Activated naive CD4-positive, alpha-beta T cell treated with anti-CD3 and anti-CD28 coated beads for 36 hours (primary cell): ENCODE measurements at places on chromosomes 1 and 21. TPM values are rescaled to one million over a fixed set of nuclear protein-coding genes. Genes with fewer than 3 reads are reported as not detected.

PAPPA2 gene
- 0.37 TPM for total RNA-seq

EPHX1 gene
- 3.8 TPM for total RNA-seq

DNA sequence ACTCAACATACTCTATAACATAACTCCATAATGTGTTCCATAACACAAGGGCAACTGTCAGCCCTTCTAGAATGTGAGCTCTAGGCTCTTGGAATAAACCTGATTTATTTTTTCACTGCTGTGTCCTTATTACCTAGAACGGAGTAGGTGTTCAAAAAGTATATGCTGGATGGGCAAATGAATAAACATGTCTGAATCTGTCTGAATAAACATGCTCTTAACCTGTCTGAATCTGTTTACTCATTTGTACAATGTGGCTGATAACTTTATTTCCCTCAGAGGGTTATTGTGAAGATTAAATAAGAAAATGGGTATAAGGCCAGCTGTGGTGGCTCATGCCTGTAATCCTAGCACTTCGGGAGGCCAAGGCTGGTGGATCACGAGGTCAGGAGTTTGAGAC, 42.3 kb downstream of the AZIN2 start:
- no peaks in the 10 kb centered on the region for H3K27me3 ChIP-seq
- no peak for DNase-seq
- H3K36me3 ChIP-seq, result peaks cover 9% of the 10 kb centered on the region
- no peak overlapping the region for H3K4me3 ChIP-seq
- H3K27ac ChIP-seq, result no peak overlapping the region

DNA sequence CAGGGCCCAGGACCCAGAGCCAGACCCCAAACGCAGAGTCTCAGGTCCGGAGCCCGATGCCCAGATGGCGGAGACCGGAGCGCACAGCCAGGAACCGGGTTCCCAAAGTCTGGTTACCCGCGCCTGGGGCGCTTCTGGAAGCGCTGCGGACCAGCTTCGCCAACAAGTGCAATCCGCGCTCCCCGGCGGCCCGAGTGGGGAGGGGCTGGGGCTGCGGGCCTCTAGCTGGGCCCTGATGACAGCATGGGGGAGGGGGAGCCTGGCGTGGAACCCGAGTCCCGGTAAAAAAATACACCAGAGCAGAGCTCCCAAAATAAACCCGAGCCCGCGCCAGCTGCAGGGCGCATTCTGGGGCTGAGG, 494 bp downstream of the NT5C1A start:
- no peak overlapping the region for H3K27ac ChIP-seq
- no peak for DNase-seq
- H3K4me1 ChIP-seq, result peaks cover 17% of the 10 kb centered on the region
- H3K27me3 ChIP-seq, result peaks cover 37% of the 10 kb centered on the region
- H3K36me3 ChIP-seq, result no peaks in the 10 kb centered on the region
- H3K4me3 ChIP-seq, result peak overlapping the region; percentile 14

DNA sequence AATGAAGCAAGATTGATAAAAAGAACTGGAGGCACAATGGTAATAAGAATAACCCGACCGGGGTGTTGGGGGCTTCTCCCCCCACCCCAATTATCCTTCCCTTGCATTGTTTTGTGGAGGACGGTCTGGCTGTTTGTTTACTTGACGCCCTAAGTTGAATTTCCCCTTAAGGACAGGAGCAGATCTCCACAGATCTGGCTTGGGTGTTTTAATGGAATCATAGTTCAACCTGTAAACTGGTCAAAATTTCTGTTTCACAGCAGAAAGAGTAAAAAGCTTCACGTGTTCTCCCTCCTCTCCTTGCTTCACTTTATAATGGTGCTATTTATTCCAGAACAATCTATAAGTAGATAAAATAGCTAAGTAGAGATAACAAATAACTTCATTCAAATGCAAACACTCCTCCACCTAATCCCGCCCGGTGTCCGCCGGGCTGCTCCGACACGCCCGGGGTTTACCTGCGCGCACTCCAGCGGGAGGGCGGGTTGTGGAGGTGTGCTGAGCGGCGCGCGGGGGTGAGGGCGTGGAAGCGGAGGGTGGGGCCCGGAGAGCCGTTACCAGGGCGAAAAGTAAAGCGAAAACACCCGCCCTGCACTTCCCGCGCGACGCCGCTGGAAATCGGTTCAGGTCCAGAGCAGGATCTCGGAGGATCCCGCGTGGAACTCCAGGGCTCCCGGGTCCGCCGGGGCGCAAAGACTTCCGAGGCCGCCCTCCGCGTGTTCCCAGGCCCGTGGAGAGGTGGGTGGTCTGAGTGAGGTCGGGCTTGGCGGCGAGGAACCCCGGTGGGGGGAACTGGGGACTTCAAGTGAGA, 2.0 kb upstream of the ATF3 start:
- H3K4me1 ChIP-seq, result peaks cover 42% of the 10 kb centered on the region
- H3K27ac ChIP-seq, result no peak overlapping the region
- H3K4me3 ChIP-seq, result peak overlapping the region; percentile 90

- no peaks in the 10 kb centered on the region for H3K36me3 ChIP-seq
- DNase-seq, result no peak
- no peaks in the 10 kb centered on the region for H3K27me3 ChIP-seq
- peaks cover under 1% of the 10 kb centered on the region for H3K4me1 ChIP-seq
- no peak overlapping the region for H3K4me3 ChIP-seq
These were observed 27.4 kb upstream of the DNASE2B start for GRCh38 chr1:84370831-84371394.

DNA sequence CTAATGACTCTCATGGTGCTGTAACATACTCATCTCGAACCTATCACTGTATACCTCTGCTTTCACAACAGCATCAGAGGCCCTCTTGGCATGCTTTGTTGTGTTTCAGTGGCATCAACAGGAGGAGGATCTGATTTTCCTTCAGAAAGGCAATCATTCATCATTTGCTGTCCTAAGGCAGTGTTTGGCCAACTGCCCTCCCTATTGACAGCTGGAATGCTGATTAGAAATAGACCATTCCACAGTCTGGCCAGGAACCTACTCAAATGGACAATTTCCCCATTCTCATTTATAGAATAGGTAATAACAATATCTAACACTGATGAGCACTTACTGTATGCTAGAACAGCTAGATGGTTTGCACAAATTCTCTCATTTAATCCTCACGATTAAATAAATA, 310.6 kb upstream of the PTBP2 start:
- H3K27me3 ChIP-seq, result no peaks in the 10 kb centered on the region
- H3K27ac ChIP-seq, result no peak overlapping the region
- no peak for DNase-seq
- H3K4me3 ChIP-seq, result no peak overlapping the region
- no peaks in the 10 kb centered on the region for H3K36me3 ChIP-seq

DNA sequence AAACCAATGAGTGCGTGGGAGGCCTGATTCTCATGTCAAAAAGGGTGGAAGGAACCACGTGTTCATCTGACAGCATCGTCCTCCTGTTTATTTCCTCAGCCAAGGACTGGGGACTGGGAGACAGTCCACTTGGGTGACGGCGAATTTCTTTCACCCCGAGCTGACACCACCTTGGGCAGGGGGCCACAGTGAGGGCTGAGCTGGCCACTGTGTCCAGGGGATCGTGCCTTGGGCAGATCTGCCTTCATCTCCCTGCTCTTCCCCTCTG, 122.1 kb downstream of the SIM2 start:
- H3K36me3 ChIP-seq, result peaks cover 11% of the 10 kb centered on the region
- no peak overlapping the region for H3K4me3 ChIP-seq
- no peak overlapping the region for H3K27ac ChIP-seq

GRCh38 chr1:205812878-205813754, at the start of gene SLC41A1:
Gene SLC41A1 (minus strand): TSS chr1:205813198. CDS start chr1:205810441, 2,757 bp downstream.
- peak within 1 kb of the TSS; percentile 89 for H3K4me3 ChIP-seq
- peaks cover 12% of the 10 kb centered on the region for H3K36me3 ChIP-seq
- peak within 1 kb of the TSS; percentile 74 for H3K27ac ChIP-seq
- peak; percentile 95 for DNase-seq
- H3K4me1 ChIP-seq, result peaks cover 49% of the 10 kb centered on the region
- H3K27me3 ChIP-seq, result no peaks in the 10 kb centered on the region

DNA sequence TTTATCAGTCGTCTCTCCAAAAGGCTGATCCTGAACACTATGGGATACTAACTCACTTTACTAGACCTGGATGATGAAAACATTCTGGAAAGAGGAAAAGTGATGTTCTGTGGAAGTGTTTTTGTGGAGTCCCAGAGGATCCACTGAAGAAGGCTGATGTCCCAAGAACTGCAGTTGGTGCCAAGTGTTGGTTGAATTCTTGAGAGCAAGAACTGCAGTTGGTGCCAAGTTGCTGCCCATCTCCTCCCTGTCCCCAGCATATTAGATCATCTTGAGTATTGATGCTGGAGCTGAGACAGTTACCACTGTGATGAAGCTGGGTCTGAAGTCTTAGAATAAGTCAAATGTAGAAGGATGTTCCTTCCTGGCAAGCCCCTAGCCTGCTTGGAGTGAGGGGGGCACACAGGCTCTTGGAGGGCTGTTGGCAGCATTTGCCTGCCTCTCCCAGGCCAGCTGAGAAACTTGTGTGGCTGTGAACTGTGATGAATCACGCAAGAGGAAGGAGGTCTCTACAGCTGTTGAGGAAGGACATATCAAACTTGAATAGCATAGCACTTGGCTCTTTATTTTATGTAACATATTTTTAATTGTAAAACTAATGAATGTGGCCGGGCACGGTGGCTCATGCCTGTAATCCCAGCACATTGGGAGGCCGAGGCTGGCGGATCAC, 48.1 kb downstream of the DNAJC6 start:
- H3K27ac ChIP-seq, result no peak overlapping the region
- DNase-seq, result no peak
- H3K27me3 ChIP-seq, result peaks cover 2% of the 10 kb centered on the region
- no peak overlapping the region for H3K4me3 ChIP-seq

GRCh38 chr1:116971258-116971860, 30.2 kb upstream of the CD101 start:
- H3K36me3 ChIP-seq, result peaks cover 35% of the 10 kb centered on the region
- no peak for DNase-seq
- H3K27ac ChIP-seq, result no peak overlapping the region
- H3K4me1 ChIP-seq, result no peaks in the 10 kb centered on the region
- H3K27me3 ChIP-seq, result no peaks in the 10 kb centered on the region

DNA sequence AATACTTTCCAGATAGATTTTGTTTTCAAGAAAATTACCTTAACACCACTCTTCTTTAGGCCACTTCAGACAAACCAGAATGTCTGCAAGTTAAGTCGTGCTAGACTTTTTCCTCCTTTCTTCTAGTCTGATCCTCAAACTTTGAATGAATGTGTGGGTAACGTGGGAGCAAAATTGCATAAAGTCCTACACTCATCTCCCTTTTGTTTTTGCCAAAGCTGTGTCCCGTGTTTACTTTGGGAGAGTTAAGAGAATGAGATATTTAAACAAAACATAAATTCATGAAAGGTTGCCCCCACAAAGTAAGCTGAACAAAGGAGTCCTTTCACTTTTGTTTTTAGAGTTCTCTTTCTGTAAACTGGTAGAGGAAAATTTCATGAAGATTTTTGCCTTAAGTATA, 16.9 kb upstream of the VAMP3 start:
- H3K27ac ChIP-seq, result no peak overlapping the region
- no peak for DNase-seq
- no peaks in the 10 kb centered on the region for H3K36me3 ChIP-seq
- H3K4me3 ChIP-seq, result no peak overlapping the region

GRCh38 chr1:240005997-240006650, 85.6 kb upstream of the FMN2 start:
- DNase-seq, result no peak
- no peaks in the 10 kb centered on the region for H3K4me1 ChIP-seq
- H3K27ac ChIP-seq, result no peak overlapping the region

DNA sequence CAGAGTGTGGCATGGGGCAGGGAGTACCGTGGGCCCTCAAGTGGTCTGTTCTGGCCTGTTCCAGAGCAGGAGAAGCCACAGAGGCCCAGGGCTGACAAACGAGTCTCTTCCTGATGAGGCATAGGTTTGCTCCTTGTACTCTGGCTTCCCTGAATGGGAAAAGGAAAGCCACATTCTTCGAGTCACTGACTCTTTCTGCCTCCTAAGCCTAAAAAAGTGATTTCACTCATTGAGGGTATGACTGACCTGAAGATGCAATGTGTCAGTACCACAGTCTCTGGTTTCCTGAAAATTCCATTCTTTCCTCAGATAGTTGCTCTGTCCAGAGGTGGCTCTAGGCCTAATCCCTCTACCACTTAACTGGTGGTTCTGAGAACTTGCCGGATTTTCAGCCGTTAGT, 92.3 kb downstream of the KCNN3 start:
- H3K4me1 ChIP-seq, result peaks cover 10% of the 10 kb centered on the region
- no peak for DNase-seq
- H3K4me3 ChIP-seq, result no peak overlapping the region
- H3K27me3 ChIP-seq, result no peaks in the 10 kb centered on the region
- H3K27ac ChIP-seq, result no peak overlapping the region

GRCh38 chr1:232574077-232574476, 55.9 kb downstream of the SIPA1L2 start:
- no peak overlapping the region for H3K27ac ChIP-seq
- DNase-seq, result no peak
- peaks cover 16% of the 10 kb centered on the region for H3K4me1 ChIP-seq
- no peaks in the 10 kb centered on the region for H3K36me3 ChIP-seq
- H3K4me3 ChIP-seq, result no peak overlapping the region

DNA sequence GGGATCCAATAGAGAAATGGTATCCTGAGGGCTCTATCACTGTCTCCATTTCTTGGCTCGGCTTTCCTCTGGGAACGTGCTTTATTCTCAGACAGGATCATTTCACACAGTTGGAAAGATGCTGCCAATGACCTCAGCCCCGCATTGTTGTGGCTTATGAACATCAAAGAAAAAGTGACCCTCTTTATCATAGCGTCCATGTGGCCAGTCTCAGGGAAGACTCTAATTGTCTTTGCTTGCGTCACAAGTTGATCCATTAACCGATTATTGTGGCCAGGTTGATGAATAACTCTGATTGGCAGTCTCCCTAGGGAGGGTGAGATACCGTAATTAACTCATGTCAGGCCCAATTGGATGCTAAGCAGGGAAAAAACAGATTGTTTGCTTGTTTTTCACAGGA, 10.4 kb upstream of the TMEM9 start:
- no peaks in the 10 kb centered on the region for H3K4me1 ChIP-seq
- H3K36me3 ChIP-seq, result no peaks in the 10 kb centered on the region
- DNase-seq, result no peak
- H3K27me3 ChIP-seq, result no peaks in the 10 kb centered on the region
- no peak overlapping the region for H3K27ac ChIP-seq
- H3K4me3 ChIP-seq, result no peak overlapping the region
